ENCODE measurements at places on chromosomes 11 and 22.

GRCh38 chr22:17842386-17842785 lies 68.1 kb upstream of the BID start:
- DNase-seq, result peak; percentile 55

GRCh38 chr11:120532832-120533196 lies 21.3 kb downstream of the GRIK4 start:
- DNase-seq, result no peak

GRCh38 chr11:78943154-78943553 lies 368.5 kb upstream of the NARS2 start:
- DNase-seq, result no peak

DNA sequence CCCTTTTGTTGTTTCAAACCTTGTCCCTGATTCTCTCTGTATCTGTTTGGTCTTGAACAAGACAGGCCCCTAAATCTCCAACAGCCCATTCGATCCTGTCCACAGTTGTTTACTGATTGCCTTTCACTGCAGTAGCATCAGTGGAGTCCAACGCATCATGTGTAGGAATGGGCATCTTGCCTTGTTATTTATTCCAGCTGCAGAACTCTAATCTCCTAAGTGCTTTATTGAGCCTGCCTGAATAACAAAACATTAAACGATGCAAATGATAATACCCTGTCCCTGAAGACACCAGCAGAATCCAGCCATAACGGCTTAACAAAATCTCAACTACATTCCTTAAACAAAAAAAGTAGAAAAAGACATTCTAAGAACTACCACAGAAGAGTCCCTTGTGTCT lies 50.1 kb downstream of the SLC35F2 start:
- no peak for DNase-seq

DNA sequence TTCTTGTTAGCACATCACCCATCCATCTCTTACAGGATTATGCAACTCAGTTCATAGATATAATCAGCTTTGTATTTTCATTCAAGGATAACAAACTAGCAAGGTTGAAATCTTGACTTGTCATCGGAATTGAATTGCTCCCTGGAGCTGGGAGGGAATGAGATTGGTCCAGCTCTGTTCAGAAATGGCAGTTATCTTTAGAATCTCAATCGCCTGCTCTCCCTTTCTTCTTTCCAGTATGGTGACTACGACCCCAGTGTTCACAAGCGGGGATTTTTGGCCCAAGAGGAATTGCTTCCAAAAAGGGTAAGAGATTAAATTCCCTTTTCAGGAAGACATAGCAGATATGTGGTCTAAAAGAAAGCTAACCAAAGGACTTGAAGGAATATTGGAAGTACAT lies 51.0 kb downstream of the NF2 start:
- DNase-seq, result no peak

DNA sequence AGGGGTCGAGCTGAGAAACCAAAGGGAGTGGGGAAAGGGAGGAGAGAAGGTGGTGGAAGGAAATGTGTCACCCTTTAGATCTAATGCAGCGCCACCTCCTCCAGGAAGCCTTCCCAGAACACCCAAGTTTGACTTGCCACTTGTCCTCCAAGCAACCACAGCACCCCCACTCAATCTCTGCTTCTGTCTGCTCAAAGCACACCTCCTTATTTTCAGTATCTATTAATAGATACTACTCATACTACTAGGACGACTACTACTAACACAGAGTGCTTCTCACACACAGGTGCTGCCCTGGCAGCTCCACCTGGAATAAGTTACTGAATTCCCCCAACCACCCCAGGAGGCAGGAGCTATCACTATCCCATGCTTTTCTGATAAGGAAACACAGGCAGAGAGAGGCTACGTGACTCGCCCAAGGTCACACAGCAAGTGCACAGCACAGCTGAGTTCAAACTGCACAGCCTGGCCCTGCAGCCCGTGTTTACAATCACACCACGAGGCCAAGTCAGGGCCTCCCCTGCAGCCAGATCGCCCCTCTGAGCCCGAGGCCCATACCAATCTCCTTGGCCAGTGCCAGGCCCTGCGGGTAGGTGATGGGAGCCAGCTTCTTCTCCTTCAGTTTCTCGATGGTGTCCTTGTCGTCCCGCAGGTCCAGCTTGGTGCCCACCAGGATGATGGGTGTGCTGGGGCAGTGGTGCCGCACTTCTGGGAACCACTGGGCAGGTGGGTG lies 13.2 kb downstream of the RAC2 start:
- peak; percentile 67 for DNase-seq

DNA sequence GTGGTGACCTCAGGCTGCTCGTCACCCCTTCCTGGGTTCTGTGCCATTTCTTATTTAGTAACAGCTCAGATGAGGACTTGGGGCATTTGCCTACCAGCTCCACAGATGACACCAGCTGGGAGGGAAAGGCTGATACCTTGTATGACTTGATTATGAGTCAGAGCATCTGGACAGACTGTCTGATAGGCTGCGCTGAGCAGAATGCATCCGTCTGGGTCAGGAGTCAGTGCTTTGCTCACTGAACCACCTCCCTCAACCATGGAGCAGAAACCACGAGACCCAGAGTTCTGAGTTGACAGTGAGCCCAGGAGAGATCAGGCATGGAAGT lies 6.8 kb downstream of the ST14 start:
- DNase-seq, result no peak

GRCh38 chr22:23849009-23850006 lies 8.4 kb upstream of the SLC2A11 start:
- DNase-seq, result peak; percentile 87

- no peak for DNase-seq
Measured at GRCh38 chr22:23835484-23836144, 3.2 kb downstream of the DERL3 start.

- DNase-seq, result no peak
Measured at GRCh38 chr11:37364246-37364839, 766.3 kb upstream of the RAG2 start.

- peak; percentile 6 for DNase-seq
Measured at GRCh38 chr11:67213178-67213621, 53.1 kb upstream of the GRK2 start.

DNA sequence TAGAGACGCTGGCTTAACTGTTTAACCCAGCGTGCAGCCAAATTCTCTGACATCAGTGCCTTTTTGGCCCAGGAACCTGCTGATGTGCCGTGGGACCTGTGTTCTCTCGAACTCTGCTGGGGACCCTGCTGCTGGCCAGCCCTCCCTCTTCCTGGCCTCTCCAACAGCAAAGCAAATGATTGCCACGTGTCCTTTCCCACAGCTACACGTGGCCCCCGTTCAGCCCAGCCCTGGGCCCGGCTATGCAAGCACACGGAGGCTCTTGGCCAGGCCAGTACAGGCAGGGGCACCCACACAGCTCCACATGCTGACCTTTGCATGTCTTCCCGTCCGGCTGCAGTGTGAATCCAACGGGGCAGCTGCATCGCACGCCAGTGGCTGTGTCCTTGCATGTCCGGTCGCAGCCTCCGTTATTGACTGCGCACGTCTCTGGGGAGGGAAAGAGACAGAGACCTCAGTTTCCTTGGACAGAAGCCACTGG lies 51.6 kb upstream of the TTLL12 start:
- DNase-seq, result no peak
